T-helper 17 cell (primary cell): ENCODE measurements at places on chromosomes 4 and X.

DNA sequence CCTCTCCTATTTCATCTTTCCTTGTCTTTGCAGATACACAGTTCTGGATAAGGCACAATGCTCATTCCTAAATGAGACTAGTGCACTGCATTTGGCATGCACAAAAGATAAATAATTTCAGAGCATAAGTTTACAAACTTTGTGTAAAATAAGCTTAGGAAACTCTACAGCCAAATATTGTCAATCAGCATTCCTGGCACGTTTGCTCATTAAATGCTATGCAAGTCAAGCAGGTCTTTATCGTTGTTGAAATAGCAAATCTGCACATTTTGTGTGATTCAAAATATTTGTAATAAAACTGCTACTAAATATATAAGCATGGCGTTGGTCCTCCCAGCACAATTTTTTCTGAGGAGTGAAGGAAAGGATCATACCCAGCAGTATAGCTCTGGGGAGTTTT is 322.1 kb upstream of the NOCT start:
- DNase-seq = no peak

DNA sequence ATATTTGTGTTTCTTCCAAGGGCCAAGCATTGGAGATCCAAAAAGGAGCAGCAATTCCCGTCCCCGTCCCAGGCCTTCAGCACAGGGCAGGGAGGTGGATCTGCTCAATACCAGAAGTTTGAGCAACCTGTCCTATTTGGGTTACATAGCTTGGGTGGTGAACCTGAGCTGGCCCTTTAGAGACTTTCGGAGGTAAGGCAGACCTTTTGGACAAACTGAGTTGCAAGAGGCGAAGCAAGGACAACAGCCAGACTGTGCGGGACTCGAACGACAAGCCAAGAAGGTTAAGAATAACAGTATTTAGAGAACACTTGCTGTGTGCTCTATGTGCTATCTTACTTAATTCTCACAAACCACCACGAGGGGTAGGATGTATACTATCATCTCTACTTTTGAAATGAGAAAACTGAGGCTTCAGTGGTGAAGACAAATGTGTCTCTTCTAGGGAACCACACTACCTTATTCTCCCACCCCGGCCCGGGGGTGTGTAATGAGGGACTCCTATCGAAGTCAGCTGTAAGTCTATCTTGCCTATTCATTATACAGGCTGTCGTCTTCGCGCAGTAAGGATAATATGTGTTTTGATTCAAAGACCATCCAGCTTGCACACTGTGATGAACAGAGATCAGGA is 1.3 kb downstream of the NOP14 start:
- no peak for DNase-seq

- DNase-seq = no peak
These were observed 192.8 kb downstream of the BCOR start for GRCh38 chrX:39904816-39905537.

DNA sequence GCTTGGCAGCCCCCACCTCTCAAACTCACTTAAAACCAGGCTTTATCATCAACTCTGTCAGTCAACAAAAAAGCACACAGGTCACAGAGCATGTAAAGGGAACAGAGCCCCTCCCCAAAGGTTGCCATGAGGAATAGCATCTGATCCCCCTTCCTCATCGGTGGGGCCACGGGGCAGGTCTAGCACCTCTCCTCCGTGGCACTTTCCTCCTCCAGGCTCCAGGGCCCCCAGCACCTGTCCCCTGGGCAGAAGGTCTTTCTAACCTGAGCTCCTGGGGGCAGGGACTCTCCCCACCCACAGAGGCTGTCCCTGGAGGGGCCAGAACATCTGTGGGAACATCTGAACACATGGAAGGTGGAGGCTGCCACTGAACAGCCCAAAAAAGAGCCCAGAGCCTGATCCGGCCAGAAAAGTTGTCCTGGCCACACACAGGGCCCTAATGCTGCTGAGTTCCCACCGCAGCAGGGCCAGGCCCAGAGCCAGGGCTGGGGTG is 65.7 kb downstream of the ZFYVE28 start:
- DNase-seq = no peak

DNA sequence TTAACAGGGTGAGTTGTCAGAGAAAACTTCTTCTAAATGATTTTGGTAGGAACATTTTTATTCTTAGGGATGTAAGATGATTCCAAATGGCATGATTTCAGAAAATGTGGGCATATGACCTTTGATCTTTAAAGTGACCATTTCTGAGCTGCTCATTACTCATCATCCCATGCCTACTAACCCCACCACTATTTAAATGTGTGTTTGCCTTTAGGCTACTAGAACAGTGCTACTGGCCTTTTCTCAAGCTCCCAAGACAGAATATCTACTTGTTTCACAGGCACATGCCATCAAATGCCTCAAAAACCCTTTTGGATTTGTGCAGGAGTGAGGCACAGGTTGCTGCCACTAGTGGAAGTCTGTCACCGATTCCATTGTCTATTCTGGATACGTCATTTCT is 428.2 kb downstream of the ADAM29 start:
- no peak for DNase-seq

DNA sequence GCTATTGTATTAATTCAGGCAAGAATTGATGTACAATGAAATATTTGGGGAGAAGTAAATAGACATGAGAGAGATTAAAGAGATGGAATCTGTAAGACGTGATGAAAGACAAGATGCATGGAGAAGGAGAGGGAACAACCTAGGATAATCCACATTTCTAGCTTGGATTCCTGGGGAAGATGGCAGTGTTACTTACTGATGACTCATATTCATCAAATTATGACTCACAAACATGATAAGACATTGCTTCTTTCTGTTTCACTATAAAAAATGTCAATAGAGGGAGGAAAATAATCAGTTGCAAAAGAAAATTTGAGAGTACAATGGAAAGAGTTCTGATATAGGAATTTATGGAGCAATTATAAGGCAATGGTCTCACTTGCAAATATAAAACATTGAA is 104.1 kb upstream of the BMP3 start:
- DNase-seq = no peak

DNA sequence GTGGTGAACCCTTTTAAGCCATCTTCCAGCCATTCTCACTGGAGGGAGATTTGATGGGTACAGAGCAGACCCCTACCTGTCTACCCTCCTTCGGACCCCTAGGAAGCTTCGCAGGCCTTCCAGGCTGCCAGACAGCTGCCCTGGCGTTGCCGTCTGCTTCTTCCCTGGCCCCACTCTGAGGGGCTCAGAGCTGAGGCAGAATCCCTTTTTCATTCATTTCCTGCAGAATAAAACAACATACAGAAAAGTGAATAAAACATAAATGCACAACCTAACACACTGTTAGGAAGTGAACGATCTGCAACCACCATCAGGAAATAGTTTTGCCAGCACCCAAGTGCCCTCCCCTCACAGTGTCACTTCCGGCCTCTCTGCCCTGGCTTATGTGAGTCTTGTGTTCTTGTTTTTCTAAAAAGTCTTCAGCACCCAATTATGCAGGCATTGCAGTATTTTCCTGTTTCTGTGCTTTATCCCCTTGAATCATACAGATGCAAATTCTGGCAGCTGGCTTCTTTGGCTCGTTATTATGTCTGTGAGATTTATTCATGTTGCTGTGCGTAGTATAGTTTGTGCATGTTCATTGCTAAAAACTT is 5.6 kb upstream of the ADD1 start:
- DNase-seq = peak; percentile 47

- no peak for DNase-seq
These were observed 30.1 kb upstream of the GPRIN3 start for GRCh38 chr4:89337681-89338080.

- peak; percentile 8 for DNase-seq
These were observed at the start of gene FAT4 for GRCh38 chr4:125314676-125315575. Gene FAT4, plus strand, starts transcription at chr4:125314955. Its CDS starts 1,457 bp downstream, at chr4:125316412.

DNA sequence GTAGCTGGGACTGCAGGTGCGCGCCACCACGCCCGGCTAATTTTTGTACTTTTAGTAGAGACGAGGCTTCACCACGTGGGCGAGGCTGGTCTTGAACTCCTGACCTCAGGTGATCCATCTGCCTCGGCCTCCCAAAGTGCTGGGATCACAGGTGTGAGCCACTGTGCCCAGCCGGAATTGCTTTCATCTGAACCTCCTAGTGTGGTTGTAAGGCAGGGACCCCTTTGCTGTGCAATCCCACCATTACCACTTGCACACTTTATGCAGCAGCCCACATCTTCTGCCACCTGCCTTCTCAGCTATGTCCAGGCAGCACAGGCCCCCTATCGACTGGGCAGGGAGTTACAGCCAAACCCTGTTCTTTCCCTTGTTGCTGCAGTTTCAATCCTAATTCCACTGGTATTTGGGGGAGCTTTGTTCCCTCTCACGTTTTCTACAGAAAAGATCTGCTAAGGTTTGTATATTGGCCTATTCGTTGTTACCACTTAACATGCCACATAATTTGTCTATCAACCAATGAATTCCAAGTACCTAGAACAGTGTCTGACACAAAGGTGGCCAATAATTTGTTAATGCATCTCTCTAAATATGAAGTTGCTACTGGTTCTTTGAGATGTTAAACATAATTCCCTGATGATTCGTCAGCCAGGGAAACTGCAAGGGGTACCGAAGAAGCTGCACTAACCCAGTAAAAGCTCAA is 6.5 kb downstream of the RPL39 start:
- DNase-seq = peak; percentile 27

DNA sequence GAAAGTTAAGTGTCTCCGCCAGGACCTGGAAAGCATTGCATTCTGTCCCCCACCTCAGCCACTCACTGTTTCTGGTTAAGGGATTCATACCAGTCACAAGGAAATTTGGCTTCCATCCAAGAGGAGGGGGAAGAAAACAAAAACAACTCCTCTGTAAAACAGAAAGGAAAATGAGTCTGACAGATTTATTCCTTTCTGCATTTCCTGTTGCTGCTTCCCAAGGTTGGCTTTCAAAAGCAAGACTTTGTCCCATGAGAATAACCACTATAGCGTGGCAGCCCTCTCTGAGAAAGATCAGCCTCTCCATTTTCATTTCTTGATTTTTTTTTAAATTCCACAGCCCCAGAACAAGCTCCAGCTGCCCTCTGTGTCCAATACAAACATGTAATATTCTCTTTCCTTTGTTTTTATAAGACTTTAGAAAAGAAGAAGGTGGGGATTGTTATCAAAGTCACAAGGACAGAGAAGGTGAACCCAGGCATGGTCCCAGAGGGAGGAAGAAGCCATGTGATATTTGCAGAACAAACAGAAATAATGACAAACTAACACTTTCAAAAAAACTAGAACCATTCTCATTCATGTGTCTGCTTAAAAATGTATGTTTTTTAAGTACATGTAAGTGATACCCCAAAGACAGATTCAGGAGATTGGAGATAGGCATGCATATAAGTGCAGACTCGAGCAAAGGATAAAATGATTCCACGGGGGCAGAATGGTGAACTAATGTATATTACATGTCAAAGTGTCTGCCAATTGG is 90.7 kb upstream of the DCLK2 start:
- no peak for DNase-seq

- DNase-seq = no peak
These were observed 1169.5 kb upstream of the PABPC4L start for GRCh38 chr4:135371137-135371536.

DNA sequence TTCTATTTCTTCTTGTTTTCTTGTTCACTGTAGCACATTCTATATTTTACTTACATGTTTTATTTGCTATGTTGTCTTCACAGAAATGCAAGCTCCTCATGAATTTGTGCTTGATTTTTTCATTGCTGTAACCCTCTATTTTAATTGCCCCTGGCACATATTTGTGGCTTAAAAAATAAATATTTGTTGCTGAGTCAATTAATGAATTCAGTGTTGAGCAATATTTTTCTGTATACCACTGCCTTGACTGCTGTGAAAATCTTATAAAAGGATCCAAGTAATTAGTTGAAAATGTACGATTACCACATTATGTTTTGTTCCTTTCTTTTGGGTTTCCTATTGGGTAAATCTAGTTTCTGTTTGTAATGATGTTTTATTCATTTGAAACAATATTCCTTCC is 68.5 kb downstream of the FAM47A start:
- DNase-seq = no peak

- DNase-seq = no peak
These were observed 68.8 kb downstream of the MAML3 start for GRCh38 chr4:140085062-140085622.

DNA sequence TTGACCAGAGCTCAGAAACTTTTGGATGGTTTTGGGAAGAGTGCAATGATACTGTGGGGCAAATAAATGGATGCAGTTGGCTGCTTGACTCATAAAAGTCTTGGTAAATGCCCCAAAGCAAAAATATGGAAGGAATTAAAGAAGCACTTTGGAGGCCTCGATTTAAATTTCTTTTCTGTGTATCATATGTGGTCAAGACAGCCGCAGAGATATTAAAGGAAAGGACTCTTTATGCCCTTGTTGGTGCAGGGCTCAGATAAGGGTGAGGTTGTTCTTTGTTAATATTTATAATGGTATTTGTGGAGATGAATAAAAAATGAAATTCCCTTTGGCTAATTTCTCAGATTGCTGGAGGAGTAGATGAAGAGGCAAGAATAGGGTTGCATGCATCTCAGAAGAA is 90.2 kb downstream of the NHS start:
- no peak for DNase-seq

DNA sequence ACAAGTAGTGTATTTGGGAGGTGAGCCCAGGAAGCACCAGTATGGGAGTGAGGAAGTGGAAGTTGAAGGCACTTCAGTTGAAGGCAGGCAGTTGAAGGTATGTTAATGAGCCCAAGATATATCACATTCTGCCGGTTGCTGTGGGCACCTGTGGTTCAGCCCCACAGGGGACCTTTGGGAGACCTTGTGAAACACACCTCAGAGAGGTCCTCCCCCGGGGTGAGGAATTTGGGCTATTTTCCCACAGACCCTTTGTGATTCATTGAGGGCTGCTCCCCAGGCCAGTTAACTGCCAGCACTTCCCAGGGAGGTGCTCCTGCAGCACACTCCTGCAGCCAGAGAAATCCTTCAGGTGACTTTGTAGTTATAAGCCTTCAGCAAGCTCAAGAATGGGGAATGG is 45.9 kb downstream of the PTCHD1 start:
- no peak for DNase-seq

- no peak for DNase-seq
These were observed 145.1 kb downstream of the COL4A5 start for GRCh38 chrX:108584617-108585211.

- DNase-seq = no peak
These were observed 9.5 kb downstream of the EPGN start for GRCh38 chr4:74317616-74318246.

GRCh38 chr4:24144381-24144780 is 254.5 kb upstream of the PPARGC1A start:
- no peak for DNase-seq

GRCh38 chrX:7071390-7071789 is 76.1 kb upstream of the STS start:
- DNase-seq = no peak

DNA sequence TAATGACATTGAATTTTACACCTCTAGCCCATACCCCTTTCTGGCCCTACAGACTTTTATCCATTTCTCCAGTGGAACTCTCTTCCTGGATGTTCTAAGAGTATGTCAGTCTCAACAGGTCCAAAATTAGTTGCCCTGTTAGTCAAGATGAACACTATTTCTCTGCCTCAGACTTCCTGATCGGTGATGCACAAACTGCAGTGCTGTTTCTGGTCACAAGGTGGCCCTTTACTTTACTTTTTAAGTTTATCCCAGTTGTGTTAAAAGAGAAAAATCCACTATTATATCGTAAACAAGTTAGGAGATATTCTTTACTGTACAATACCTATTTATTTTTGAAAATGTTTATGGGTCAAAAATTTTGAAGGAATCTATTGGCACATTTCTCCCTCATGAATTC is 13.1 kb downstream of the TCEAL7 start:
- DNase-seq = no peak

- DNase-seq = no peak
These were observed 25.9 kb downstream of the ZNF721 start for GRCh38 chr4:472881-473569.
